Activated CD8-positive, alpha-beta memory T cell treated with anti-CD3 and anti-CD28 coated beads, Interleukin-2, amount 10 ng/mL, durations not matched to agents 7 days and 5 days (primary cell): ENCODE measurements at places on chromosomes 13 and 19. TPM values are rescaled to one million over a fixed set of nuclear protein-coding genes. Genes with fewer than 3 reads are reported as not detected.
A peak's percentile ranks its signal among the peaks of the same experiment; 100 is the strongest.

Gene ARL11
- total RNA-seq: 2.1 TPM

Gene CBY2
- not detected for total RNA-seq

Gene ALDH16A1
- total RNA-seq: 45.2 TPM

Gene MAB21L1
- not detected for total RNA-seq

Gene TMIGD2
- 29.8 TPM for total RNA-seq

Gene GJA3
- total RNA-seq: 0.75 TPM

Gene ZNF382
- 11.2 TPM for total RNA-seq

Gene MAST1
- 0.67 TPM for total RNA-seq

Gene LILRA2
- not detected for total RNA-seq

DNA sequence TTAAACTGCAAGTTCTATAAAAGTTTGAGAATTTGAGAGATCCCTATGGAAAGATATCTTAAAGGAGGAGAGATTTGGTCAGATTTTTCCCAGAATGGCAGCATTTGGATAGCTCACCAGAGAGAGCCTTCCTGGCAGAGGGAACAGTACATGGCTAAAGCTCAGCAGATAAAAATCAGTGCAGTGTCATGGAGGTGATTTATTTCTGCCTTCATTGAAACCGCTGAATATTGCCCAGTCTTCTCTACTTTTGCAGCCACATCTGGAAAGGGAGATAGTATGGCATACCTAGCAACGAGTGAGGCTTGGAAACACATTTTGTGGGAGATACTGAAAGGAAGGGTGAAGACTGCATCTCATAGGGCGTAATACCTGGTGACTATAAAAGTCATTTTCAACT, 155.2 kb downstream of the RFC3 start:
- H3K36me3 ChIP-seq: no peaks in the 10 kb centered on the region
- no peak overlapping the region for H3K4me3 ChIP-seq
- H3K27ac ChIP-seq: no peak overlapping the region
- no peak for DNase-seq
- H3K27me3 ChIP-seq: no peaks in the 10 kb centered on the region

GRCh38 chr19:16599655-16600346, 27.6 kb upstream of the SLC35E1 start:
- no peaks in the 10 kb centered on the region for H3K27me3 ChIP-seq
- no peak overlapping the region for H3K4me3 ChIP-seq
- H3K36me3 ChIP-seq: no peaks in the 10 kb centered on the region
- no peak for DNase-seq

DNA sequence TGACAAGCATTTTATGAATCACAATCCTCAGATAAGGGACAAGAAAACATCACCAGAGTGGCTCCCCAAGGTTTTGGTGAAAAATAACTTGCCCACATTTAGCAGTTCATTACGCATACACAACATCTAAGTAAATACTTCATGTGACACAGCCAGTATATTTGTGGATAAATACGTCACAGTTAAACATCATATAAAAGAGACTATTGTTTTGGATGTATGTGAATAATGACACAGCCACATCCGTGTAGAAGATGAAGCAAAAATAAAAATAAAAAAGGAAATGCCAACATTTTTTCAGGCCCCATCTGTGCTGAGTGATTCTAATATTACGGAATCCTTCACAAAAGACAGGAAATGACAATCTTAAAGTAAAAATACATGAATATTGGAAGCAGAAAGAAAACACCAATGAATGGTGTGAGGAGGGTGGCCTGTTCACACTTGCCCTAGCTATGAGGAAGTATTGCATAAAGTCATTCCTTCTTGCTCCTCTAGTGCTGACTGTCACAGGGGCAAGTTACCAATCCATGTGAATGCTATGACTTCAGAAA, 457.1 kb downstream of the KLF12 start:
- no peaks in the 10 kb centered on the region for H3K27me3 ChIP-seq
- no peak overlapping the region for H3K27ac ChIP-seq
- H3K4me1 ChIP-seq: no peaks in the 10 kb centered on the region
- no peak overlapping the region for H3K4me3 ChIP-seq
- no peak for DNase-seq

- no peak overlapping the region for H3K27ac ChIP-seq
- H3K4me1 ChIP-seq: no peaks in the 10 kb centered on the region
- H3K27me3 ChIP-seq: peaks cover 4% of the 10 kb centered on the region
- no peak overlapping the region for H3K4me3 ChIP-seq
- H3K36me3 ChIP-seq: no peaks in the 10 kb centered on the region
Measured at GRCh38 chr13:25529425-25529824, 157.7 kb downstream of the ATP8A2 start.

DNA sequence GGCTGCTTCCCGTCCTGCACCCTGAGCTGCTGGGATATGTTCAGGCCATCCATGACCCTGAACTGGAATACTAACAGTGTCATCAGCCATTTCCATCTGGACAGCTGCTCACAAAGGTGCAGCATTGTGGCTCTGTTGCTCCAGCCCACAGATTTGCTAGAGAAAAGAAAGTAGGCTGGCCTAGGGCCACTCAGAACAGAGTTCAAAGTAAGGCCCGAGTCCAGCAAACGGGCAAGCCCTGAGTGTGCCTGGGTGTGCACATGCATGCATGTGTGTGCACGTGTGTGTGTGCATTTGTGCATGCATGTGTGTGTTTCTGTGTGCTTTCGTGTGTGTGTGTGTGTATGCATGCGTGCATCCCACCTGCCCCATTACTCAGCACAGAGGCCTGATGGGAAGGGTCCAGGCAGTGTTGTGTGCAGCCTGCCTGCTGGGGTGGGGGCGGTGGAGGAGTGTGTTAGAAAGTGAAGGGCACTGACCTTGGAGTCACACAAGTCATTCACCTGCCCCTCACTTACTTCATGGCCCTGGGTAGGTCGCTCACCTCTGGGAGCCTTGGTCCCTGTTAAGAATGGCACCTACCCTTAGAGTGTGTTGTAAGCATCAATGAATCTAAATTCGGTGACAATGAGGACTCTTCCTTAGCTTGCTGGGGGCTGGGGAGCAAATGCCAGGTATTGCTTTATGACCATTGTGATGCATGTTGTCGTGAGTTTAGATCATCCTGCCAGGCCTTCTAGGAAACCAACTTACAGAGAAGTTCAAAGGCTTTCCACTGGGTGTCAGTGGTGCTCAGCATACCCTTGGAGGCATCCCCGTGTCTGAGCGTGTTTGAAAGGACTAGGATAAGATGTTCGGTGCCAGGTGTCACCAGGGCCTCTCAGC, 53.2 kb downstream of the GPR12 start:
- H3K27ac ChIP-seq: no peak overlapping the region
- no peak overlapping the region for H3K4me3 ChIP-seq
- peaks cover 17% of the 10 kb centered on the region for H3K27me3 ChIP-seq
- H3K36me3 ChIP-seq: no peaks in the 10 kb centered on the region
- peak; percentile 65 for DNase-seq

DNA sequence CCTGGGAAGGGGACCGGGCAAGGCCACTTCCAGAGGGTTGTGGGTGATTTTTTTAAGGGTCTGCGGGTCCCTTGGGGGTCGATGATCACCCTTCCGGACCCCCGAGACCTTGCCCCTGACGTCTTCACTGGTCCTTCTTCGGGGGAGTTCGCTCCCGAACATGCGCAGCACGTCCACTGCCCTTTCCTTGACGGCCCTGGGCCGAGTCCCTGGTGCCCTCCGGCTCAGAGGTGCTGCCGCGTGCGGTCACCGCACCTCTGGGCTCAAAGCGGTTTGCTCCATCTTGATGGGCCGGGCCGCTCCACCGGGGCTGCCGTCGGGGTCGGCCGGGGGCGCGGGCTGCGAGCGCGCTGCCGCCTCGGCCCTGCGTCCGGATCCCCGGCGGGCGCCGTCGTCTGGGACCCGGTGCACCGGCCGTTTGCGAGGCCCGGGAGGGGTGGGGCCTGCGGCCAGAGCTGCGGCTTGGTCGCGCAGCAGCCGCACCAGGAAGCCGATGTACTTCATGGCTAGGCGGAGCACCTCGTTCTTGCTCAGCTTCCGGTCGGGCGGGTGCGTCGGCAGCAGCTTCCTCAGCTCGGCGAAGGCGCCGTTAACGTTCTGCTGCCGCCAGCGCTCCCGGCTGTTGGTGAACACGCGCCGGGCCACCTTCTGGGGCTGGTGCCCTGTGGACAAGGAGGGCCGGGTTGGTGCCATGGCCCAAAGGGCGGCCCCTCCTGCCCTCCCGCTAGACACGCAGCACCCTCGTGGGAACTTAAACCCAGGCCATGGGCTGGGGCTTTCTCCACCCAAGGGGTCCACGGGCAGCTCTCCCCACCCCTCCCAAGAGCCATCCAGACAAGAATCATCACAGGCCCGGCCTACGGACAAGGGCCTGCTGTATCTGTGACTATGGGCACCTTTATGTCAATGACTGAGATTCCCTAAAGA, 3.3 kb downstream of the LYL1 start:
- peaks cover 5% of the 10 kb centered on the region for H3K36me3 ChIP-seq
- DNase-seq: peak; percentile 87
- H3K4me1 ChIP-seq: peaks cover 43% of the 10 kb centered on the region
- peak overlapping the region; percentile 93 for H3K27ac ChIP-seq
- peak overlapping the region; percentile 64 for H3K4me3 ChIP-seq

DNA sequence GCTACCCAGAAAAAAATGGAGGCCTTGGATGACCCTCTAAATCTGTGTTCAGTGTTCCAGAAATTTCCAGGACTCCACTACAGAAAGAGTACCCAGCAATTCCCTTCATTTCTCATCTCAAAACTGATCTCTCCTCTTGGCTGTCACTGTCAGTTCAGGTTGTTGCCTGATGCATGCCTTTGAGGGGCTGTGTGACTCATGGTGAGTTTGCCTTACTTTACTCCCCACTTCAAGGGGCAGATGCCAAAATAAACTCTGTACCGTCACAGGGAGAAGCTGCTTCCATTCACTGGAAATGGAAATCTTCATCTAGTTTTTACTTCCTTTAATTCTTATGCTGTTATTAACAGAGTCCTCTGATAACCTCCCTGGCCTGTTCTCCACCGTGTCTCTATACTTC, 1075.0 kb downstream of the DIAPH3 start:
- H3K27me3 ChIP-seq: no peaks in the 10 kb centered on the region
- no peaks in the 10 kb centered on the region for H3K36me3 ChIP-seq
- no peak overlapping the region for H3K27ac ChIP-seq
- no peak for DNase-seq

GRCh38 chr13:59745392-59745788, 418.3 kb downstream of the DIAPH3 start:
- no peak overlapping the region for H3K4me3 ChIP-seq
- peaks cover 8% of the 10 kb centered on the region for H3K36me3 ChIP-seq
- no peak overlapping the region for H3K27ac ChIP-seq
- no peak for DNase-seq
- H3K4me1 ChIP-seq: peaks cover 4% of the 10 kb centered on the region

DNA sequence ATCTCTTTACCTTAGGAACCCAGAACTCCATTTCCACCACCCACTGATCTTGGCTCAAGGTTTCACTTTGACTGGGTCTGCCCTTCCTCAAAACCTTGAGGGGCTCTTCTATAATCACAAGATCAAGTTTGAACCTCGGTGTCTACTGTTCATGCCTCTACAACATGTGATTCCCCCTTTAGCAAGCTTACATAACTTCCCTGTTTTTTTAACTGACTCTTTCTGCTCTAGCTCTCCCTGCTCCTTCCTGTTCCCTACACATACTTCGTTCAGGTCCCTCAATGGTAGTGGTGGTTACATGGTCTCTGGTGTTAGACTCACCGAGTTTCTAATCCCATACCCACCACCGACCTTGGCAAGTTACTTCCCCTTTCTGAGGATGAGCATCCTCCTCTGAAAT, 26.7 kb downstream of the CEACAM8 start:
- H3K36me3 ChIP-seq: no peaks in the 10 kb centered on the region
- DNase-seq: no peak
- H3K27me3 ChIP-seq: peaks cover 29% of the 10 kb centered on the region
- no peak overlapping the region for H3K4me3 ChIP-seq
- H3K27ac ChIP-seq: no peak overlapping the region

GRCh38 chr13:107838588-107839161, 376.7 kb downstream of the LIG4 start:
- no peaks in the 10 kb centered on the region for H3K27me3 ChIP-seq
- H3K4me3 ChIP-seq: no peak overlapping the region
- no peak overlapping the region for H3K27ac ChIP-seq
- H3K36me3 ChIP-seq: no peaks in the 10 kb centered on the region
- DNase-seq: no peak

- DNase-seq: no peak
- H3K27ac ChIP-seq: no peak overlapping the region
- peaks cover 11% of the 10 kb centered on the region for H3K36me3 ChIP-seq
- no peaks in the 10 kb centered on the region for H3K27me3 ChIP-seq
- H3K4me3 ChIP-seq: no peak overlapping the region
- H3K4me1 ChIP-seq: peaks cover 18% of the 10 kb centered on the region
Measured at GRCh38 chr19:5676772-5677105, 3.6 kb downstream of the MICOS13 start.

DNA sequence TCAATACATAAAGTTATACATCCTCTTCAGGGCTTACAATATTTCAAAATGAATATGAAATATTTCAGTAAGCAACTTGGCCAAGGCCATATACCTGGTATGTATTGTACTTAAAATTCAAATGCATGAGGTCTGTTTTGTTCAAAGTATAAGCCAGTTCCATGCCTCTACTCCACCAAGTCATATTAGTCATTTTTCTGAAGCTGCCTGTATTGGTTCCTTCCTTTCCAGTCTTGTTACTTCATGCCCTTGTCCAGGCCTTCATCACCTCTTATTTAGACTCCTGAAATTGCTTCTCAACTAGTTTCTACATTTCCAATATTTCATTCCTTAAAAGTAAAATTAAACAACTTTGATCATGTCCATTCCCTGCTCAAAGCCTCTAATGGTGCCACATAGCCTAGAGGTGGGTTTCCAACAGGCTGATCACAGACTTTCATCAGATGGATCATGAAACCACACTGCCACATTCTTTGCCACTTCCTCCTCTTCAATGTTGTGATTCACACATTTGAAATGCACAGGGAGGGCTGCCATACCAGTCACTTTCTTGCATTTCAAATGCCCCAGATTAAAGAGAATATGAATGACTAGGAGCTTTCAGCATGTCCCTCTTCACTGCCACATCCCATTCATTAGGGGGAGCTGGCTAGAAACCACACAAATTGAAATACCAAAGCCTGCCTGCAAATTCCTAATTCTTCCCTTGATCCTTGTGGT, 424.1 kb upstream of the DACH1 start:
- no peak overlapping the region for H3K27ac ChIP-seq
- no peaks in the 10 kb centered on the region for H3K27me3 ChIP-seq
- no peak for DNase-seq
- H3K4me1 ChIP-seq: no peaks in the 10 kb centered on the region
- no peaks in the 10 kb centered on the region for H3K36me3 ChIP-seq

- H3K27me3 ChIP-seq: peaks cover 2% of the 10 kb centered on the region
- H3K4me1 ChIP-seq: no peaks in the 10 kb centered on the region
- no peaks in the 10 kb centered on the region for H3K36me3 ChIP-seq
- H3K4me3 ChIP-seq: no peak overlapping the region
- peak; percentile 80 for DNase-seq
Measured at GRCh38 chr19:47813304-47813994, 8.3 kb upstream of the CRX start.
